ENCODE measurements at places on chromosomes 7 and 10.

- no peak for DNase-seq
Measured at GRCh38 chr7:98647326-98647725, 30.2 kb downstream of the NPTX2 start.

DNA sequence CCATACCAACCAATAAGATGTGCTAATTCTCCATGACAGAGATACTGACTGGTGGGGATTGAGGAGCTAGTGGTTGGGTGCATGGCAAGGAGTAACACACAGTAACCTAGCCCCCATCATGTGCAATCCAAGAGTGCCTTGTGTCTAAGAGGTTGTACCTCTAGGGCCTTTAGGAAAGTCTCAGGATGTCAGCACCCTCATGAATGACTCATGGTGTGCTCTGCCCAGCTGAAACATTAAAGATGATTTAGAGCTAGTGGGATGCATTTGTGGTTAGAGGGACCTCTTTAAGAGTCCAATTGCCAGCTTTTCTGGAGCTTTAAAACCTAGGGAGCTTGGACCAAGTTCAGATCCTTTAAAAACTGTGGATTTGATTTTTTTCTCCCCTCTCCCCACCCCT, 181.1 kb downstream of the HERPUD2 start:
- no peak for DNase-seq

- no peak for DNase-seq
Measured at GRCh38 chr7:120994512-120995410, 6.2 kb downstream of the CPED1 start.

DNA sequence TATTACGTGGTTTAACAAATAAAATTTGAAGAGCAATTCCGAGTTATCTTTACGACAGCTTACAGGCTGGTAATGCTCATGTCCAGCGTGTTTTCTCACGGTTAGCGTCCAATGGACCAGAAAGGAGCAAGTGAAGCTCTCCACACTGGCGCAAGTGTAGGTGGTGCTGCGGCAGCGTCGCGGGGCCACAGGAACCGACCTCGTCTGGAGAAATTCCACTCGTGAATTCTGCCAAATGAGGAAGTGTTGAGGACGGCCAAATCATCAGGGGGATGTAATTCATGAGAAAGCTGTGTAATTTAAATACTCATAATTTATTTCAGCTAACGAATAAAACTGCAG, 350 bp upstream of the ZNF37A start:
- no peak for DNase-seq

DNA sequence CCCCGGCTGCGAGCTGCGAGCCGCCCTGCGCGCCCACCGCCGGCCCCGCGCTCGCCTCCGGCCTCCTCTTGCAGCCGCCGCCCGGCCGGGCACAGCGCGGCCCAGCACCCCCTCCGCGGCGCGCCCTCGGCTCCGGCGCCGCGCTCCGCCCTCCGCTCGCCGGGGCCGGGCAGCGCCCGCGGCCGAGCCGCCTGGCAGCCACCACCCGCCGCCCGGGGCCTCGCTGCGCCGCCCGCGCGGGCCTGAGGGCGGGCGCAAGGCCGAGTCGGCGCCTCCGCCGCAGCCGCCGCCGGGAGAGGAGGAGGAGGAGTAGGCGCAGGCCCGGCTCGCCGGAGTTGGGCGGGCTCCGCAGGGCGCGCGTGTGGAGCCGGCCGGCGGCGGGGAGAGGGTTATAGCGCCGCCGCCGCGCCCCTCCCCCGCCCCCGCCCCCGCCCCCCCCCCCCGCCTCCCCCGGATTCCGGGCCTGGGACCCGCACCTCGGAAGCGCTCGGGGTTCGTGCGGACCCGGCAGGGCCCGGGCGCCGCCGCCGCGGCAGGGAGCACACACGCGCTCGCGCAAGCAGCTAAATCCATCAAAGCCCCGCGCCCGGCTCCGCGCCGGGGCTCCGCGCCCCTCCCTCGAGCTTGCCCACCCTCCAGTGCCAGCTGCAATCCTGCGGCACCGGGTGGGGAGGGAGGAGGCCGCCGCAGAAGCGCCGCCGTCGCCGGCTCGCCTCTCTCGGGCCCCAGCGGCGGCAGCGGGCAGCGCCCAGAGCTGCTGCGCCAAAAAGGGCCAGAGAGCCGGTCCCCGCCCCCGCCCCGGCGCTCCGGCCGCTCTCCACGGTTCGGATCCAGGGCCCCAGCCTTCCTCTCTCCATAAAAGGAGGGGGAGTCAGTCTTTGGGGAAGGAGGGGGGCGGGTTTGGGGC, at the start of gene PDGFA:
Gene PDGFA (minus strand): TSS at position 363 of the 907 bp plus-strand sequence. CDS start 845 bp downstream, outside the sequence.
- DNase-seq: peak; percentile 83

DNA sequence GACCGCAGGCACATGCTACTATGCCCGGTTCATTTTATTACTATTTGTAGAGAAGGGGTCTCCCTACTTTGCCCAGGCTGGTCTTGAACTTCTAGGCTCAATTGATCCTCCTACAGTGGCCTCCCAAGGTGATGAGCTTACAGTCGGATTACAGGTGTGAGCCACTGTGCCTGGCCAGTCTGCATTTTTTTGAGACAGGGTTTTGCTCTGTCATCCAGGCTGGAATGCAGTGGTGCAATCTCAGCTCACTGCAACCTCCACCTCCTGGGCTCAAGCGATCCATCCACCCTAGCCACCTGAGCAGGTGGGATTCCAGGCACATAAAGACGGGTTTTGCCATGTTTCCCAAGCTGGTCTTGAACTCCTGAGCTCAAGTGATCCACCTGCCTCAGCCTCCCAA, 2.3 kb upstream of the H2BK1 start:
- DNase-seq: no peak

GRCh38 chr10:14508725-14509124, 178.0 kb upstream of the FRMD4A start:
- DNase-seq: no peak

- no peak for DNase-seq
Measured at GRCh38 chr10:128215733-128216132, 89.5 kb upstream of the MKI67 start.

GRCh38 chr7:23105086-23105643, 420 bp upstream of the KLHL7 start:
- no peak for DNase-seq

DNA sequence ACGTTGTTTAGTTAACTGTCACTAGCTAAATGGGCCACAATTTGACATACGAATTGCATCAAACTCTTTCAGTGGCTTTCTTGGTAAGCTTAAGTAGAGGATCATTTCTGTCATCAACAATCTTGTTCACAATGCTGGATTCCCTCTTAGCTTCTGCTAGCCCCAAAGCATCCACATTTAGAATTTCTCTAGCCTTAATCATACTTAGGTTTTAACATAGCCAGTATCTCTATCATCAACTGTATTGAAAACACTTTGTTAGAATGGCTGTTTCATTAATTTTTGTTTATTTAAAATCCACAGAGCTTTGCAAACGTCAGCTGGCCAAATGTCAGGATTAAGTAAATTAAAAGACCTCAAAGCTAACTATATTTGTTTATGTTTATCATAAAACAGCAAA, 41.1 kb downstream of the ABRAXAS2 start:
- no peak for DNase-seq

DNA sequence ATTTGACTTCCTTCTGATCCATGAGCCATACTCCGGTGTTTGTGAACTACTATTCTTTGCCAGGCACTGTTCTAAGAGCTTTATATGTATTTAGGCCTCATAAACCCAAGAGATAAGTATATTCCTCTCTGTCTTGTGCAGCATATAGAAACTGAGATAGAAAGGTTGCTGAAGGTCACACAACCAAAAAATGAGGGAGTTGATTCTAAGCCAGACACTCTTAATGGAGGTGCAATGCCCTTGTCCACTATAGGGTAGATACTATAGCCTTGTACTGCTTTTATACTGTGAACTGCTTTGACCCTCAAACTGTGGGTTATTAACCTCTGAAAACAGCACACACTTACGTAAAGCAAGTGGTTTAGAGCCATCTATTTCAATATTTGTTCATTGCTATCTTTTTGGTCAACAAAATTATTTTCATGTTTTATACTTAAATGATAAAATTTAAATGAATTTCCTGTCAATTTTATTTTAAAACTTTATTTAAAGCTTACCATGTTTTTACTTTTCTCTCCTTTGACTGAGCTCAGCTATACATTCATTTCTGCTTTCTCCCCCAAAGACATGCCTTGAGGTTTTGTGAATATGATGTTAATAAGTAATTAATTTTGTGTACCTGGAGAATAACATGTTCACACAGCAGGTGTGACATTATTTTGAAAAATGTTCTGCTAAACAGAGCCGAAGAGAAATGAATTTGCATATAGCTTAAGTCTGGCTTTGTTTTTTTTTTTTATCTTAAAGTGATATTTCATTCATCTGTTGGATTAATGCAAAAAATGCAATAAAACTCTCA, 687.3 kb downstream of the DNAJB9 start:
- DNase-seq: no peak

DNA sequence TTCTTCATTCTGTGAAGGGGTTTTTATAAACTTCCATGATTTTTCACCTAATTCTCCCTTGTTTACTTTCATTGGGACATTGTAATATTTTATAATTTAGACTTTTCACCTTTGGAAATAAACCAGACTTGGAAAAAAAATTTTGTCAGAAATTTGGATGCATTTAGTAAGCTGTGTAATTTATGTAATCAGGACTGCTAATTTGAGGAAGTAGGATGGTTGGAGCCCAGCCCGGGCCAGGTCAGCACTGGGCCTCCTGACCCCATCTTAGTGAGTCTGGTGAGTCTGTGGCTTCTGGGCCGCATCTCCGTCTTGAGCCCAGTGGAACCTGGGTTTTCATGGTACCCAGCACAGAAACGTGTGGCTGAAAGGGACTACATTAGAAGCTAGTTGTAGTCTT, 27.6 kb upstream of the ZNF32 start:
- DNase-seq: peak; percentile 7
